ENCODE measurements at places on chromosomes 12 and 14. TPM values are rescaled to one million over a fixed set of nuclear protein-coding genes. Genes with fewer than 3 reads are reported as not detected.

The PALS1 gene
- 12.8 TPM for total RNA-seq

The TAS2R20 gene
- total RNA-seq, result 1.9 TPM

The GALNT6 gene
- total RNA-seq, result 8.4 TPM

The FZD10 gene
- 0.07 TPM for total RNA-seq

The HCFC2 gene
- total RNA-seq, result 24.6 TPM

The CD69 gene
- total RNA-seq, result 0.39 TPM

The B4GALNT1 gene
- 0.81 TPM for total RNA-seq

The ARHGEF40 gene
- total RNA-seq, result 258 TPM

The GPR162 gene
- 9.9 TPM for total RNA-seq

The CAPZA3 gene
- total RNA-seq, result not detected

The CCDC196 gene
- total RNA-seq, result not detected

The TOMM20L gene
- not detected for total RNA-seq
